ENCODE measurements at places on chromosomes 7 and 10.

GRCh38 chr7:28481091-28481926 lies 69.0 kb downstream of the CREB5 start:
- no peak for DNase-seq

- DNase-seq = no peak
Measured at GRCh38 chr7:66641526-66641871, 12.8 kb downstream of the KCTD7 start.

DNA sequence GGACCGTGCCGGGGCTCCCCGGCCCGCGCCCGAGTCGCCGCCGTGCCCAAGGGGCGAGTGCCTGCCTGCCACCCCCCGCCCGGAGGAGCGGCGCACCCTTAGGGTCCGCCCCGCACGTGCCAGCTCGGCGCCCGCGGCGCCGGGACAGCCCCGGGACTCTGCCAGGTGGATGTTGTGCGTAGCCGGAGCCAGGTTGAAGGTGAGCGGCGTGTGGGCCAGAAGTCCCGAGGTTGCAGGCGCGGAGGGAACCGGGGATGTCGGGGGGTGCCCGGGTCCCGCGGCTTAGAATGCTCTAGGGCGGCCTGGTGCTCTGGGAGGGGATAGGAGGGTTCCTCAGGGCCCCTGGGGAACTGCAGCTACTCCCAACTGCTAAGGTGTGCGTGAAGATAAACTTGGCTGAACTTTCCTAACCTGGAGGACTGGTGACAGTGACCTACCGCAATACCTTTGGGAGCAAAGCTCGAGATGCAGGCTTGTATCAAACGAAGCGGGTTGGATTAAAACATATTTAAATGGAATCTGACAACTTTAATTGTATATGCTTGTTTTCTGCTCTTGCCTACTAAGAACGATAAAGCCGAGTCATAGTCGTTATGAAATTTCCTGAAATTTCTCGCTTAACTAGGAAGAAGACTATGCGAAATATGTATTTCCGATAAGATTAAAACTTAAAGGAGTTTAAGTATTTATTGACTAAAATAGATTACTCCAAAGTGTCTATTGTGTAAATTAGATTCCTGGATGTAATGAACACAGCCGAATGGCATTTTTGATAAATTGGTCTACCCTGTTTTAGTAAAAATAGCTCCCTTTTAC lies at the start of gene CUX1:
TSS of gene CUX1 (plus strand) at position 156 of the 816 bp plus-strand sequence. CDS start at position 170, 14 bp downstream.
- DNase-seq = peak; percentile 19

DNA sequence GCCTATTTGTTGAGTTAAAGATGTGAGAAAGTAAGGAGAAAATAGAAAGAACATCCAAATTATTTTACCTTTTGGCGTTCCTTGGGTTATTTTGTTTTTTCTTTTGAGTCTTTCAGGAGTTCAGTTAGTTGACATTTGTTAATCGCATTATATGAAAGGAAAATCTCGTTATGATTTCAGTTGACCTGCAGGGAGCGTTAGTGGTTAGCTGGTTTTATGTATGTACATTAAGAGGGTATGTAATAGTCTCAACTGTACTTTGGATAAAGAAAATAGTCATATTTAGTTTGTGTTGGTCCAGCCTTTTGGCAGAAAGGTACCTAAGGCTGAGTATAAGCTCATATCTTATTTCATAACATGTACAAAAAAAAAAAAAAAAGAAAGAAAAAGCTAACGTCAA lies 4.0 kb downstream of the BMPER start:
- DNase-seq = no peak

DNA sequence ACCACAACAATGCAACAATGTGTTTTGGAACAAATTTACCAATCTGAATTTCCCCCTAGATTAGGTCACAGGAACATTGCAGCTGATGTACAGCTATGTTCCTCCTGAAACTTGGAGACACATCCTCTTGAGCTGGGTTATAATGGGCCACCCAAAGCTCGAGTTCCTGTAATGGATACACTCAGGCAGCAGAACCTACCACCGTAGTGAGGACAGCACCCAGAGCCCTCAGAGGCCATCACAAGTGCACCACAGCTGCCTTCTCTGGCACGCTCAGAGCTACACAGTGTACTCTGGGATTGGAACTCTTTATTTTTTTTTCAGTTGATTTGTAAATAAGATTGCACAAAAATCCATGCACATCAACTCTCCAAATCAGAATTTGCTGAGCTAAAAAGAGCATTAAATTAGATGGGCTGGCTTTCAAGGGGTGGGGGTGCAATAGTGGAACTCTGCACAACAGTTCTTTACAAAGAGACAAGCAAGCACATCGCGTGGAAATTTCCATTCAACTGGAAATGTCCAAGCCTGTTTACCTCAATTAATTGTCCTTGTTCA lies 56.7 kb downstream of the EGFR start:
- DNase-seq = no peak

DNA sequence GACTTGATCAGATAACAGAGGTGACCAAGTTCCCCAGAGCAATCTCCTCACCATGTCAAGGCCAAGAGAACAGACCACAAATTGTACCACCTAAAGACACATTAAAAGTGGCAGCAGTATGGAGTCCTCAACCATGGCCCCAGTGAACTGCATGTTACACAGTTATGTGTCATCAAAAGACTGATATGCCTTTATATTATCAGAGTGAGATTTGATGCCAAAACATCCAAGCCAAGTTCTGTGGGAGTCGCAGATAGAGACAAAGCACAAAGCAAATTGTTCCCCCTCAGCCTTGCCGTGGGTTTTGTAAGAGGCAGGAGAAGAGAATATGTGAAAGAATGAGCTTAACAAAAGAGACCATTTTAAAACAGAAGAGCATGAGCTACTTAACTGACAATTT lies 39.2 kb upstream of the TES start:
- no peak for DNase-seq

DNA sequence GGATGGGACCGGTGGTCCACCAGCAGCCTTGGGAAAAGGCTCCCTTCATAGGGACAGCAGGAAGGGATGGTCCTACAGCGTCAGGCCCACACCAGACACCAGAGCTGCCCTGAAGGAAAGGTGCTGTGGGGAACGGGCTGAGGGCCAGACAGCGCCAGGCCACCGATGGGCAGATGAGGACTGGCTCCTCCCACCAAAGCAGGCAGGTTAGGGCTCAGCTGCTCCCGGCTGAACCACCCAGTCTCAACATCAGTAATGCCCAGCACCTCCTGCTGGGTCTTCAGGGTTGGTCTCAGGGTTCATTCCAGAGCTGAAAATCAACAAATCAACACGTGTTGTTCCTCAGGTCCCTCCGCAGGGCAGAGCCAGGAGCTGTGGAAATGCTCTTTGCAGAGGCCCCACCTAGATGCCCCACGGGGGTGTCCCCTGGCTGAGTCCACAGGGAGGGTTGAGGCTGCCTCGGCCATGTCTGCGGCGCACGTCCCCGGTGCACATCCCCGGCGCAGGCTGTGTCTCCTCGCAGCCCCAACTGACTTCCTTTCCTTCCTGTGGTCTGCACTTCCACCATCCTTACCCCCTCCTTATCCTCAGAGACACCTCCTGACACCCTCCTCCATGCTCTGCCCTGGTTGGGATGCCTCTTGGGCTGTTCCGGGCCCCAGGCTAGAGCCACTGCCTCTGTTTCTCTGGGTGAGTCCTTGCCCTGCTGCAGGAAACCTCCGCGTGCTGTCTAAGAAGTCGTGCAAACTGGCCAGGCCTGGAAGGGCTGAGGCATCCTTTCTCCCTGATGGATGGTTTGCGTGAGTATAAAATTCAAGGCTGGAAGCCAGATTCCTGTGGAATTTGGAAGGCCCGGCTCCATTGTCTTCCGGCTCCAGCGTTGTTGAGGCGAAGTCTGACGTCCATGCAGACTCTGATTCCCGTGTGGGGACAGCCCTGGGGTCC lies 32.8 kb upstream of the CFAP46 start:
- DNase-seq = no peak

DNA sequence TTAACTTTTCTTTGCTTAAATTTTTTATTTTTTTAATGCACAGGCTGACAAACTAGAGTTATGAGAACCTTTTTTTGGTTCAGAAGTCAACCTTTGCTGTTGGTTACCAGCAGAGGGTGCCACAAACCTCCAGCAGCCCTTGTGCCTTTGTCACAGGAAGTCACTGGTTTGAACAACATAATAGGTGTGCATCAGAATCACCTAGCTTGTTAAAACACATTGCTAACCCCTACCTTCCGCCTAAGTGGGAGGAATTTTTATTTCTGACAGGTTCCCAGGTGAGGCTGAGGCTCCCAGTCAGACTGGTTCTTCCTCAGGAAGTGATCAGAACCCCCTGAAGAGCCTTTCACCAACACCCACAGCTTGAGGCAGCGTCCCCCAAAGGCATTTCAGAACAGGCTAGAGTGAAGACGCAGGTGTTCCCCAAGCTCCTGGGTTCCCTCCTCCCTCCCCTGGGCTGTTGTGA lies 22.6 kb upstream of the VDAC2 start:
- DNase-seq = peak; percentile 85

GRCh38 chr7:135791543-135792362 lies 43.1 kb upstream of the FAM180A start:
- DNase-seq = no peak

DNA sequence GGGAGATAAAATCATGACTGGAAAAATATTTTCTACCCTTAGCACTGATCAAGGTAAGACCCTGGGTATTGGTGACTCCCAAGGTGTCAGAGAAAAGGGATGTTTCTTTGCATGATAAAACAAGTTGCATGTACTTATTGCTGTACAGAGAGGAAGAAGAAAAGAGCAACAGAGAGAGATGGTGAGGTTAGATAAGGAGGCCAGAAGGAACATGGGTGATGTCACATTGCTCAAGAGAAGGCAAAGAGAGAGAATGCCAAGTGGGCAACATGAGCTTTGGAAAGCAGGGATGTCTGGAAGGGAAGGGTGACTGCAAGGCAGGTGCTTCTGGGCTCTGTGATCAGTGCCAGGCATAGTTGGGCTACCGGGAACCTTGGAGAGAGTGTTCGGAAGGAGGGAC lies 65.1 kb upstream of the ADARB2 start:
- DNase-seq = no peak

GRCh38 chr10:72009425-72010081 lies 45.4 kb downstream of the CHST3 start:
- DNase-seq = no peak

- DNase-seq = peak; percentile 55
Measured at GRCh38 chr7:96414931-96415292, 93.0 kb upstream of the SLC25A13 start.

- DNase-seq = no peak
Measured at GRCh38 chr10:15385552-15386455, 14.7 kb upstream of the FAM171A1 start.

DNA sequence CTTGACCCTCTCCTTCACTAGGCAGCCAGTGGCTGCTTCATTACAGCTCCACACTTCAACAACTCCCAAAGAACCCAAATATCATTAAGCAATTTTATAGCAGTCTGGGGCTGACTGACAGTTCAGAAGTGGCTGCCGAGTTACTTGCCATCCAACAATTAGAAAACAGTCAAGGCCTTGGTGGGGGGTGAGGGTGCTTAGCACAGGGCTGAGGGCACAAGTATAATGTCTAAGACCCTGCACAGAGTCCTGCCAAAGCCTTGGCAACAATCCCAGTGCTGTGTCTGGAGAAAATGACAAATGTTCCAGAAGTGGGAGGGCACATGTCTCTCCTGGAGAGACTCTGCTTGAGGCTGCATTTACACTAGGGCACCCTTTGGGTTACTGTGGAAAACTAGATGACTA lies 71.1 kb downstream of the CXCL12 start:
- no peak for DNase-seq

DNA sequence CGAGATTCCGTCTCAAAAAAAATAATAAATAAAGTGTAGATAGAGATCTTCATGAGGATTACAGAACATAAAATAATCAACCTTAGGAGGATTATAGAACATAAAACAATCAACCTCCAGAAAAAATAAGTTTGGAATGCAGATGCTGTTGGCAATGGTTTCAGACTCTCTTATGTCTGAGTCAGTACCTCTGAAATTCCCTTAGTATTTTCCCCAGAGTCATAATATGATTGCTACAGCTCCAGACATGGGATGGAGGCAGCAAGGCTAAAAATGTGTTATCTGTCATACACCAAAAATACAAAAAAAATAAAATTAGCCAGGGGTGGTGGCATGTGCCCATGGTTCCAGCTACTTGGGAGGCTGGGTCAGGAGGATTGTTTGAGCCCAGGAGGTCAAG lies 22.2 kb downstream of the CADPS2 start:
- no peak for DNase-seq

DNA sequence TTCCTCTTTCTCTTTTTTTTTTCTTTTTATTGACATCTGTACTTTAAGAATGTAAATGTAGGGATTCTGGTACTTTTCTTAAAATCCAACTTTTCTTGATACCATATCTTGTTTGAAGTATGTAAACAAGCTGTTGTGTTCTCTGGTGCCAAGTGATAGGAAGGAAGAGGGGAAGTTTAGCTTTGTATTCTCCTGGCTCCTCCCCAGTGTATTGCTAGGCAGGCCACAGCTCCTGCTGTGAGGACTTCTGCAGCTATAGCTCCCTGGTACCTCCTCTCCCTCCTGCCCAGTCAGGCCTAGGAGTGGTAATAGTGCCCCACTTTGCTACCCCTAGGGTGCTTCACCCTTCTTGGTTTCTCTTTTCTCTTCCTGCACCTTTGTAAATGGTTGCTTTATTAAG lies 45.3 kb upstream of the SP8 start:
- no peak for DNase-seq

DNA sequence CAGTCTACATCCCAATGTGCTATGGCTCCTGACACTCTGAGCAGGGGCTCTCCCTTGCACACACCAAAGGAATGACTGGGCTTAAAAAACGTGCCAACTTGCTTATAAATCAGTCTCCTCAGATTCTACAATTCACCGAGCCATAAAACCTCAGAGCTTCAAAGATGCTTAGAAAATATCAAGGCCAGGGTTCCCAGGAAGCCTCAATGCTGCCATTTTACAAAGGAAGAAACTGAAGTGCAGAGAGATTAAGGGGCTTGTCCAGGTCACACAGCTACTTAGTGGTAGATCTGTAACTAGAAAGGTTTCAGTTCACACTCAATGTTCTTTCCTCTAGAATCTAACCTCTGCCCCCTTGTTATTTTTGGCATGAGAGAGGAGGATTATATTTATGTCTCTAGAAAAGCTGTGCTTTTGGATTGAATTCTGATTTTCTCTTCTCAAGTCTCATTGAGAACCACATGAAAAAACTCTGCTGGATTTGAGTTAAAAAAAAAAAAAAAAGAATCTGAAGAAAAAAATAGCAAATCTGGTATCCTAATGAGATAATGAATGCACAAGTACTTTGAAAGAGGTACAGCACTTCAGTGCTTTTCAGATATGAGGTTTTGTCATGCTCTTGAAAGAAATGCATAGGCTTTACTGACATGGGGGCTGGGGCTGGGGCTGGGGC lies 22.3 kb upstream of the TSPAN33 start:
- DNase-seq = no peak

- no peak for DNase-seq
Measured at GRCh38 chr7:82430500-82431465, 12.8 kb downstream of the CACNA2D1 start.

Data from CD4-positive, alpha-beta T cell treated with Interleukin-17A for 1 hour (primary cell).